ENCODE measurements at places on chromosomes 3 and 15. TPM values are rescaled to one million over a fixed set of nuclear protein-coding genes. Genes with fewer than 3 reads are reported as not detected.

- no peak for DNase-seq
Observed at GRCh38 chr3:119602676-119603075, 5.0 kb downstream of the PLA1A start.

DNA sequence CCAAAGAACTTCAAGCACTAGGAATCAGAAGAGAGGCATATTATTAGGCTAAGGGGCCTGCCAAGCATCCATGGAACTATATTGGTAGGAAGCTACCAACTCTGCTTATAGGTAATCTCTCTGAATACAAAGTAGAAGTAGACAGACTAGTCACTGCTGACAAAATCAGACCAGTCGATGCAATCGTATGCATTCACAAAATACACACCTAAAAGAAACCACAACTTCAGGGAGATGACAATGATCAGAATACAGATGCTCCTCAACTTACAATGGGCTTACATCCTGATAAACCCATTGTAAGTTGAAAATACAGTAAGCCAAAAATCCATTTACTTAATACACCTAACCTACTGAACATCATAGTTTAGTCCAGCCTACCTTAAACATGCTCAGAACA lies 94.7 kb downstream of the FSIP1 start:
- DNase-seq = no peak

- no peak for DNase-seq
Observed at GRCh38 chr15:76866716-76867321, 38.3 kb downstream of the SCAPER start.

GRCh38 chr15:100861511-100861991 lies 18.1 kb upstream of the ALDH1A3 start:
- no peak for DNase-seq

DNA sequence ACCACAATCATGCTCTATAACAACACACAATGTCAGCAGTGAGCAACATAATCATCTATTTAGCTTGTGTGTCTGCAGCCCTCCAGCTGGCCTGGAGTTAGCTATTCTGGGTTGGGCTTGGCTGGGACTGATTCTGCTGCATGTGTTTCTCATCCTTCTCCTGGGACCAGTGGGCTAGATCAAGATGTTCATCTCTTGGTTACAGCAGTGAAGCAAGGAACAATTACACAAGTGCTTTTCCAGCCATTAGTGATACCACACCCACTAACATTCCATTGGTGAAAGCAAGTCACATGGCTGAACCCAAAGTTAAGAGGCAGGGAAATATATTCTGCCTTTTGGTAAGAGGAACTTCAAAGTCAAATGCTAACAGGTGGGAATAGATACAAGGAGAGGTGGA lies 14.6 kb downstream of the NUDT16 start:
- DNase-seq = no peak

DNA sequence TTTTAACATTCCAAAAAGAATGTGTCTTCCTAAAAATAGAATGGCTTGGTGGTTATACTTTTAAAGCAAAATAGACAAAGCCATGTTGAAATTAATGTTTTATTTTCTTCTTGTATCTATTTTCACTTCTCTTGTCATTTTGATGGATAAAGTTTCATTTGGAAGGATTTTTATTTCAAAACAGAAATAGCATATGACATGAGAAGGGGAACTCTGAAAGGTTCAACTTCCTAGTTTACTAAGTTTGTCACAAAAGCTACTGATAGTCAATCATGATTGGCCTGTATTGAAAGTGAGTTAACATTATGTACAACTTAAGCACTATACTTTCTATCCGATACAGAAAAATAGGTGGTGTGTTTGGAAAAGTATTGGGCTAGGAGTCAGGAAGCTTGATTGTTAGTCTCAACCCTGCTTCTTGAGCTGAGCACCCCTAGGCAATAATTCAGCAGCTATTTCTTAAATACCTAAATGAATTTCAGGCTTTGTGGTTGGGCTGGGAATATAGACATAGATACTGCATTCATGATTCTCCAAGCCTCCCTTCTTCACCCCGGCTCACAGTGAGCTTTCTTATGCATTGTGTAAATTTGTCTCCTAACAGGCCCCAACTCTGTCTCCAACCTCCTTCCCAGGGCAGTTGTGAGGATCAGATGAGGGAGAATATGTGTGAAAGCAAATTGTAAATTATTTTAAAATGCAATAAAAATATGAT lies 46.9 kb upstream of the CSPG4 start:
- DNase-seq = no peak

DNA sequence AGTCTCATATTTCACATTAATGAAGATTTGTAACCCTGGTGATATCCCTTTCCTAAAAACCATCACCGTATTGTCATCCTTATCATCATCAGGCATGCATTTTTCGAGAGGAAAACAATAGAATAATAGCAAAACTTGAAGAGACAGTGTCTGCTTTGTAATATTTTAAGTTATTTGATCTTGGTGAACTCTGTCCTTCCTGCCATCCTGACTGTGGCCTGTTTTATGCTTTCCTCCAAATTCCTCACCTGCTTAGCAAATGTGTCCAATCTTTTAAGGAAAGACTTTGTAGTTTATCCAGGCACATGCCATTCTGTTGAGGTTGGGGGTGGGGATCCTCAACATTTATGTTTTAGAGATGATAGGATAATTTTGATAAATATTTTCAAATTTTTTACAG lies 306.1 kb upstream of the COL8A1 start:
- no peak for DNase-seq

GRCh38 chr3:49634736-49635135 lies 39.4 kb upstream of the APEH start:
- DNase-seq = no peak

GRCh38 chr3:131546441-131546840 lies 43.7 kb upstream of the MRPL3 start:
- DNase-seq = no peak

DNA sequence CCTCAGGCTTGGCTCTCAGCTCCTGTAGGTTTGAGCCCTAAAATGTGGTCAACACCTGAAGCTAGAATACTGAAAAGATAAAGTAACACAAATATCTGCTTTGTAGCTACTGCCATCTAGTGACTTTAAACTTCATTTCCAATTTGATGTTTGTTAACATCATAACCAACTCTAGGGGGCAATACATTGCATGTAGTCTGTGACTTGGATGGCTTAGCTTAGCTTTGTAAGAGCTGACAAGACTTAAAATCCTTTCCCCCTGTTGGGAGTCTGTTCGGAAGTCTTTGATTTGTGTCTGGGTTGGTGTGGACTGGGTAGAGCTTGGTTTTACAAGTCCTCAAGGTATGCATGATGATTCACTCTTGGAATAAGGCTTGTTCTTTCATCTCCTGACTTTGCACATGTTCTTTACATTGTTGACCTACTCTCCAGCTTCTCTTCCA lies 51.7 kb downstream of the SCN11A start:
- no peak for DNase-seq

- DNase-seq = no peak
Observed at GRCh38 chr3:136932523-136932922, 25.3 kb upstream of the IL20RB start.

GRCh38 chr3:33877187-33877586 lies 78.8 kb downstream of the PDCD6IP start:
- no peak for DNase-seq

- DNase-seq = no peak
Observed at GRCh38 chr3:53081318-53081717, 35.4 kb upstream of the SFMBT1 start.

GRCh38 chr3:183844606-183845005 lies 19.2 kb upstream of the MAP6D1 start:
- DNase-seq = no peak

GRCh38 chr15:76330080-76330680 lies 6.4 kb upstream of the ISL2 start:
- no peak for DNase-seq

GRCh38 chr3:168493412-168494205 lies 397.9 kb upstream of the GOLIM4 start:
- no peak for DNase-seq

DNA sequence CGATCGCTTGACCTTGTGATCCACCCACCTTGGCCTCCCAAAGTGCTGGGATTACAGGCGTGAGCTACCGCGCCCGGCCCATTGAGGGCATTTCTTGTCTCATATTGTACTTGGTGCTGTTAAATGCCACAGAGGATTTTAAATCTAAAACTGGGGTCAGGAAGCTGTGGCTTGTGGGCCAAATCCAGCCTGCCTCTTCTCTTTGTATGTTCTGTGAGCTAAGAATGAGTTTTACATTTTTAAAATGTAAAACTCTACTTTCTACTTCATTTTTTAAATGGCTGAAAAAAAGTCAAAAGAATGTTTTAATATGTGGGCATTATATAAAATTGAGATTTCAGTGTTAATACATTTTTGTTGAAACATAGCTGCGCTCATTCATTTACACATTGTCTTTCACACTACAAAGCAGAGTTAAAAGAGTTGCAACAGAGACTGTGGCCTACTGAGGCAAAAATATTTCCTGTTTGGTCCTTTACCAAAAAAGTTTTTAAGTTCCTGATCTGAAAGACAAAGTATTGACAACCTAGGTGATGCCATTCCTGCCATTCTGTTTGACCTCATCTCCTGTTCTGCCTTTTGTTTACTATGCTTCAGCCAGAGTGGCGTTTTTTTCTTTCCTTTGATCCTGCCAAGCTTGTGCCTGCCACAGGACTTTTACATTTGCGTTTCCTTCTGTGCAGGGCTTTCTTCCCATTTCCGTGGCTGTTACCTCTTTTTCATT lies 50.4 kb downstream of the PDCD6IP start:
- no peak for DNase-seq

DNA sequence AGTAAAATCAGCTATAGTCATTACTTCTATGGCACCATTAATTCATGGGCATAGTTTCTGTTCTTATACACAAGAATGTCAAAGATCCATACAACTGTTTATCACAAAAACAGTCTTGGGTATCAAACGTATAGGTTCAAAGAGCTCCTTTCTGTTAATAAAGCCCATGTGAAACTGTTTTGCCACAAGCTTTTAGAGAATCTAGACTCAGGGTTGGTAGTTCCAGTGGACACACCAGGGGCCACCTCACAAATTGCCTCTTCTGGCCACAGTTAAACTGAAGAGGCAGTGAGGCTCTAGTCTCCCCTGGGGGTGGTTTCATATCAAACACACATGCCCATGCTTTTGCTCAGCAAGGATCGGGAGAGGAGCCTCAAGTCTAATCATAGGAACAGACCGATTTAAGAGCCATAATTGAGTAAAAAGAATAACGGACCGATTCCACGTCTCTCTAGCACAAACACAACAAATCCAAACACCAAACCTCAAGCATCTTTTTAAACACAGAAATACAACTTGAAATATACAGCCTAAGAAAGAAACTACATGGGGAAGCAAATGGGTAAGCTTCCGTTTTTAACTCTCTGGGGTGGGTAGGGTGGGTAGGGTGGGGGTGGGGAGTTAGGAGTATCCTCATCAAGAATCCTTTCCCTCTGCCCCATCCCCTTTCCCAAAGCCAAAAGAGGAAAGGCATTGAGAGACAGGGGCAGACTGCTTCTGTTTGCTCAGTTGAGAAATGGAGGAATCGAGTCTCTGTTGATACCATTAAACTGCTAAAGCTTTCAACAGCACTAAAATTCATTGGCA lies 443.3 kb downstream of the MAGI1 start:
- no peak for DNase-seq

- no peak for DNase-seq
Observed at GRCh38 chr3:53709256-53709655, 137.0 kb downstream of the CHDH start.

GRCh38 chr3:180684807-180685206 lies 5.5 kb upstream of the CCDC39 start:
- no peak for DNase-seq

DNA sequence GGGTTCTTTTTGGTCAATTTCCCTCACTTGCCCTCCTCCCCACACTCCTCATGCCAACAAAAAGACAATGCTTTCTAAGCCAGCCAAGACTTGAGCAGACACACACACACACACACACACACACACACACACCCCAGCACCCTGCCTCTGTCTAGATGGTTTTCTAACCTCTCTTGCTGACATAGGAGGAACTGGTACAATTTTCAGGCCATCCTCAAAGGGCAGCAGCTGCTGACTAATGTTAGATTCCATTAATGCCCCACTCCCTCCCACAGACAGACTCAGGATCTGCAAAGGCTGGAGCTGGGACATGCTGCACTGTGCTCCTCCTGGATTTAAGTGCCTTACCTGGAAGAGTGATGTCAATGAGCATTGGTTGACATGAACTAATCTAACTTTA lies 438.4 kb downstream of the OCA2 start:
- no peak for DNase-seq

DNA sequence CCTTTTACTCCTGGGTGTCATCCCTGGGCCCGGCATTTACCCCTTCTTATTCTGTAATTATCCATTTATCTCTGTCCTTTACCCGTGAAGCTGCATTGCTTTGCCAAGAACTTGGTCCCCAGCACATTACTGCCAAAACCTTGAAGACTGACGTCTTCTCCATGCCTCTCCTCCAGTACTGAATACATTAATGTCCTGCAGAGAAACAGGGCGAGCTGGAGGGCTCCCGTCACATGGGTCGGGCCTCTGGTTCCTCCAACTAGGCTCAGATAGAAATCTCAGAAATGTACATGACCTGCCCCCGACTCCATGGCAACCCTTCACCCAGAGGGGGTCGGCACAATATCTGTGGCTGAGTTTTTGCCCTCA lies 445 bp downstream of the EFCAB12 start:
- no peak for DNase-seq

DNA sequence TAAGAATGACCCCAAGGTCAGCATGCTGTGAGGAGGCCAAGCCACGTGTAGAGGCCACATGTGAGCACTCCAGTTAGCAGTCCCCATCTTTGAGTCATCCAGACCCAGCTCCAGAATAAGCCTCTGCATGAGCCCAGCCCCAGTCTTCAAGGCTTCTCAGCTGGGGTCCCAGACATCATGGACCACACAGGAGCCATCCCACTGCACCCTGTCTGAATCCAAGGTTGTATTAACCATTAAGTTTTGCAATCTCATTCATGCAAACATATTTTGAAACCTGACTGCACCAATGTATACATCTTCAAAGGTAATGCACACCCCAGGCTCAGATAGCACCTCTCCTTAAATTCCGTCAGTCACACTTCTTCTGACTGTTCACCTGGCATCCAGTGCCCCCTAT lies 249.1 kb upstream of the CHRNA7 start:
- DNase-seq = no peak

- DNase-seq = no peak
Observed at GRCh38 chr15:74317820-74318375, 49.5 kb downstream of the CYP11A1 start.

ANKDD1A gene
- 7.3 TPM for total RNA-seq

LMAN1L gene
- not detected for total RNA-seq

SLC2A2 gene
- not detected for total RNA-seq

GUCA1C gene
- not detected for total RNA-seq

CAMK1 gene
- 180 TPM for total RNA-seq

BMF gene
- total RNA-seq = 3.7 TPM

OIP5 gene
- 0.48 TPM for total RNA-seq

GP9 gene
- total RNA-seq = not detected

GOLGA6B gene
- not detected for total RNA-seq

Data from omental fat pad (tissue), 4 donors.